ENCODE measurements at places on chromosomes 6 and 20.
A peak's percentile ranks its signal among the peaks of the same experiment; 100 is the strongest.

DNA sequence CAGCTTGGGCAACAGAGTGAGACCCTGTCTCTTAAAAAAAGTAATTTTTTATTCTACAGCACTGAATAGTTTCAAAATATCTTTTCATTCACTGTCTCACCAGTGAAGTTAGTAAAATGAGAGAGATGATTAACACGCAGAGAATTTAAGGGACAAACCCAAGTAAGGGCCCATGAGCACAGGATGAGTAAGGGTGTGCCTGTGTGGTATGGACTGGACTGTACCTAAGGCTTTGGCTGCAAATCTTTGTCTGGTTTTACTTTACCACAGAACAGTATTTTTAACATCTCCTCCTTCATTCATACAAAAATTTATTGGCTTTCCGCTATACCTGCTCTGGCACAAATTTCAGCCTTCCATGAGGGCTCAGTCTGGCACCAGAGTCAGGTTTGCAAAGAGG, 433.3 kb downstream of the UTRN start:
- no peak for DNase-seq

DNA sequence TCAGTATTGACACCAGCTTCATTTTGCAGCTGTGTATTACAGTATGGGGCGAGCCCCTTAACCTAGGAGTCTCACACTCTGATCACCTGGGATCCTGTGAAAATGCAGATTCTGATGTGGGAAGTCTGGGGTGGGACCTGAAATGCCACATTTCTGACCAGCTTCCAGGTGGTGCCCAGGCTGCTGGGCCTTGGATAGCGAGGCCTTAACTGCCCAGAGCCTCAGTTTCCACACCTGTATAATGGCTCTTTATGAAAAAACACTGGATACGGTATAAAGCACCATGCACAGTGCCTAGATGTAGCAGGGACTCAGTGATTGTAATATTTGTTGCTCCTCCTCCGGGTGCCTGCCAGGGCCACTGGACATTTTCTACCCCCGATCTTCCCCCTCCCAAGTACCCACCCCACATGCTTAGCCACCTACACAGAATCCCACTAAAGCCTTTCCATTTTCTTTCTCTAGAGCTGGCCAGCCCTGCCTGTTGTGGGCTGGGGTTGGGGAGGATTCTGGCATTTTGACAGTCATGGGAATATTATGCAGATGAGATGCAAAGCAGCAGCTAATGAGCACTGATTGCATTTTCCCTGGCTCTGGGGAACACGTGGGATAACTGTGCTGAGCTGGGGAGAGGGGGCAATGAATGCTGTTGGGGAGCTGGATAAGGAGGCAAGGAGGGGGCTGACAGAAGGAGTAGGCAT, 44.8 kb downstream of the SPDEF start:
- no peak for DNase-seq

- no peak for DNase-seq
Measured at GRCh38 chr6:158439255-158439654, 120.6 kb upstream of the TMEM181 start.

GRCh38 chr6:53925891-53926290, 131.1 kb downstream of the LRRC1 start:
- no peak for DNase-seq

GRCh38 chr6:26194816-26195375, 107.7 kb downstream of the HFE start:
- DNase-seq, result no peak

DNA sequence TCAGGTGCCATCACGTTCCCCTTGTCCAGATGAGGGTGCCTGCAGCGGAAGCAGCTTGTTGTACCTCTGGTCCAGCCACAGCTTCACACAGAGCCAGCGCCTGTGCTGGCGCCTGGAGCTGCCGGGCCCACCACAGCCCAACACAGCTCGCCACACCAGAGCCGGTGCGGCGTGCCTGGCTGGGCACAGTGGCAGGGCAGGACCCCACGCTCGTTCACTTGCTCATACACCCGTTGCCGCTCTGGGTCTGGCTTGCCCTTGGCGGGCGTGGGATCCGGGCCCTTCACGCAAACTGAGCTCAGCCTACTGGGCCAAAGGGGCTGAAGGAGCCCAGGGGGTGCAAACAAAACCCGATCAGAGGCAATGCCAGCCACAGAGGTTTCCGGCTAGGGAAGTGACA, 492.5 kb upstream of the MANEA start:
- DNase-seq, result no peak

GRCh38 chr6:84065693-84066290, 32.2 kb downstream of the MRAP2 start:
- DNase-seq, result no peak

DNA sequence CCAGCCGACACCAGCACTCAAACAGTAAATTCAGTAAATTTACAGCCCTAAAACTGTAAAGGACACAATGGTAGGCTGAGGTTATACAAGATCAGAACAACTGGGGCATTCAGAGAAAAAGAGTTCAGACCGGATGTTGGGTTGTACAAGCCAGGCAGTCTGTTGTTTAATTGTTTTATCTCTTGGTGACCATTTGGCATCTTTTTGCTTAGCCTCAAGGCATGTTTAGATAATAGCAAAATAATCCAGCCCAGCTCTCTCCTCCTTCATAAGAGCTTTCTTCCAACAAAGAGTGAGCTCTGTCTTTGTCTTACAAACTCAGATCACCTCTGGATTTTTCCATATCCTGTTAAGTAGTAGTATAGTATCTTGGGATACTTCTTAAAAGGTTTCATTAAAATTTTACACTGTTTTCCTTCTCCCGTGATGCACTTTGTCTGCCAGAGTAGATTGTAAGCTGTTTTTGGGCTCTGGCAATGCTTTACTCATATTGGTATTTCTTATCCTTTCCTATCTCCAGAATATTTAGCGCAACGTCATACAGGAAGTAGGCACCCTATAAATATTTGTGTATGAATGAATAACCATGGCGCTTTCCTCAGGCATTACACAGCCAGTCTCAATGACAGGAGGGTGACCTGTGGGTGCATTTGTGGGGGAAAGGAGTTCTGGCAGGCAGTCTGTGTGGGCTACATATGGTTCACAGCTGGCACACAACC, 35.6 kb upstream of the TRAM2 start:
- DNase-seq, result no peak

GRCh38 chr20:54193817-54194216, 14.1 kb upstream of the PFDN4 start:
- DNase-seq, result no peak

- no peak for DNase-seq
Measured at GRCh38 chr20:43853174-43853803, 61.4 kb upstream of the TOX2 start.

DNA sequence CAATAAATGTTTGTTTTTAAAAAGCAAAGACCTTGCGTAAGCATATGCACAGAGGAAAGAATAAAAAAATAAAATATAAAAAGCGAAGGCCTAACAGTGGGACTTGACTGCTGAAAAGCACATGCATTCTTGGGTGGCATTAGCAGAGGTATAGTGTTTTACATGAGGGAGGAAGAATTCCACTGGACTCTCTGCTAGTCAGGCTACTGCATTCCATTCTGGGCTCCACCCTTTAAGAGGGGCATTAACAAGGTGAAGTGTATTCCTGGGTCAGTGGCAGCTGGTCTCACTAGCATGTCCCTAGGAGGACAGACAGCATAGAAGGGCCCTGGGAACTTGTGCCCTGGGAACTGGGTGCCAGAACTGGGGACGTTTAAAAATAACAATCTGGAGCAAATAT, 134.1 kb downstream of the SOBP start:
- DNase-seq, result no peak

DNA sequence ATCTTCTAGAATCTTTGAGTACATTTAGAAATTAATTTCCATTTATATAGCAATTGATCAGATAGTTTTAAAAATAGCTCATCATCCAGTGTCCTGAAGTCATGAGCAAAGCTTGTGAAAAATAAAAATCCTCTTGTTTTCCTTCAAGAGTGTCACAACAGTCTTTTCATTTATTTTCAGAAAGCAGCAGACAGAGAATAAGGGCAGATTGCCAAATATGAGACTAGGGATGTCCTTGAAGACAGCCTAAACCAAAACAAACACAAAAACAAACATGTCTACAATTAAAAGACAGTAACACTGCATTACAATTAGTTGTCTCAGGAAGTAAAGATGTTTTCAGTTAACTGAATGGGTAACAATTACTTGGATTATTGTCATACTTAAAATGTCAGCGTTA, 682.8 kb downstream of the TFAP2A start:
- no peak for DNase-seq

- DNase-seq, result peak; percentile 73
Measured at GRCh38 chr6:28981833-28982475, 23.2 kb downstream of the ZNF311 start.

DNA sequence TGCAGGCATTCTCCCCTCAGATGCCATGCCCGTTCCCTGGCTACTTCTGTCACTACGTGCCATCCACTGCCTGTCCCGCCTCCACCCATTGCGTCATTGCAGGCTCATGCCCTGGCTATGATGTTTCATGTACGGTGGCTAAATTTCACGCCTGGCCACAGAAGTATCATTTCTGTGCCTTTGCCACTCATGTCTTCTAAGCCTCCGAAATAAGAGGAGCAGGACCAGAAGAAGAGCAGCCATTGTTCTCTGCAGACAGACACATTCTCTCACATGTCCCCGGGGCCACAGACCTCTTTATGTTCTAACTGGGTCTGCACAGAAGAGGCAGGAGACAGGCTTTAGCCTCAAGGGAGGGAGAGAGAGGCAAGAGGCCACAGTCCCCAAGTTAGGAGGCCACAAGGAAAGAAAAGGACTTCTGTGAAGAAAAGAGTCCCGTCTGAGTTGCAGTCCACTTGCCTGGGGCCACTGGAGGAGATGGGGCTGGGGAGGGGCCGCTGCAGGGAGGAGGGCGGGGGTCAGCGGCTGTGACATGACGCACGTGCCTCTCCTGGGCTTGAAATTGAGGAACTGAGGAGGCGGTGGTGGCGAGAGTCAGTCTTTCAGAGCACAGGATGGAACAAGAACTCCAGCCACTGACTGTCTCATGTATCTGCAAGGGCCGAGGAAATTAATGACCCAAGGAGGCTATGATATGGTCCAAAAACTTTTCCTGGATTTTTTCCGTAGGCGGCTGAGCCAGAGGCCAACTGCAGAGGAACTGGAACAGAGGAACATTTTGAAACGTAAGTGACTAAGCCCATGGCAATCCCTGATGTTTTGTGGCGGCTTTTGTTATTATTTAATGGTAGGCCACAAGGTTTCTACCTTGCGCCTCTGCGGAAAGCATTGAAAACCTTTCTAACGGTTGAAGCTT, 55.9 kb downstream of the TBC1D7 start:
- DNase-seq, result no peak

DNA sequence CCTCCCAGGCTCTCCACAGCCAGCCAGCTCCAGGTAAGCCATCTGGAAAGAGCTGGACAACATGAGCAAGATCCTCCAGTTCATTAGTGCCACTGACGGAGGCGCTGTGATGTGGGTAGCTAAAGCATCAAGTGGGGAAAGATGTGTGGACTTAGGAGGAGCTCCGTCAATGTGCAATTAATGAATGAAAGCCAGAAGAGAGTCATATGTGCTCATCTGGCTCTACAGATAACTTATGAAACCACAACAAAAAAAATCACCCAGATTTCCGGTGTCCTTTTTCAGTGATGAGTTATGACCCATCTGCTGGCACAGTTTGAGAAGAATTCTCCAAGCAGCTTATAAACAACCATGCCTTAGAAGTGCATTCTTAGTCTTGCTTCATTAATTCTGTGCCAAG, 311.7 kb upstream of the PLCB4 start:
- DNase-seq, result peak; percentile 65

DNA sequence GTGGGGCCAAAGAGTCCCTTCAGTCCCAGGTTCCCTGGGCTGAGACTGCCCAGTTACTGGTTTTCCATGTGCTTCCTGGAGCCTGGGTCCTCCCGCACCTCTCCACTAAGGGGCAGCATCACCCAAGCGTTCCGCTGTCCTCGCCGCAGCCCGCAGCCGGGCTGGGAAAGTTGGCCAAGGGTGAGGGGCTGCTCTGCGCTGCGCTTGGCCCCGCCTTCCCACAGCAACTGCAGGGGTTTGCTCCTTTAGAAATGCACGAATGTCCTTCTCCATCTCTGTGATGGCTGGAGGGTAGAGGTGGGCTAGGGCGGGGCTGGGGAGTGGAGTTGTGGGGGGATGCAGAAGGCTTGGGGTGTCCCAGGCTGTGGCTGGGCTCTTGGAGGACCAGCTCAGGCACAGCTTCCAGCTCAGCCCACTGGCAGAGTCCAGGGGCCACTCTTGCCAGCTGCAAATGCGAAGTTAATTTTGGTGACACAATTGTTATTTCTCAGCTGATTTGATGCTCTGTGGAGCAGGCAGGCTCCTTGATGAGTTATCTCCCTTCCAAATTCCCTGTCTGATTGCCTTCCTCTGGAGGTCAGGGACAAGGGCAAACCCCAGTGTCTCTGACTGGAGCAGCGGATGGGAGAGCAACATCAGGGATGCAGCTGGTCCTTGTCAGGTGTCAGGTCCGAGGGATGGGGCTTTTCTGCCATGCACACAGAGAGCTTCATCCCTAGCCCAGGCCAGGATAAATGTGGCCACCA, 63.2 kb downstream of the NOL4L start:
- DNase-seq, result peak; percentile 52

- DNase-seq, result no peak
Measured at GRCh38 chr6:13763740-13764381, 50.5 kb downstream of the MCUR1 start.

DNA sequence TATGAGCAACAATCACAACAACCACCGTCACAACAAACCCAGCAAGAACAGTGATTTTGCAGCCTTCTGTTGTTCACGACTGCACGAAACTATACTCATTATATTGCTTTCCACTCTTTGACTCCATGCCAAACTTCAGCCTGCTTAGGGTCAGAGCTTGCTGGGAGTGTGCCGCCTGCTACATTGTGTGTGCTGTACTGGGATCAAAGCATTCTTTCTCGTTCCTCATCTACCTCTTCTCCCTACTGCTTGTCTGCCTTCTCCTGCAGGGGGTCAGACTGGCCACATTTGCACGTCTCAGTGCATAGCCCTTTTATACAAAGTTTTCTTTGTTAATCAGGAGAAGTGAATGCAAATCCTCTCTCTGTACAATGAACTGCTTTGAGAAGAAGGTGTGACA, 401.6 kb upstream of the CITED2 start:
- DNase-seq, result no peak

DNA sequence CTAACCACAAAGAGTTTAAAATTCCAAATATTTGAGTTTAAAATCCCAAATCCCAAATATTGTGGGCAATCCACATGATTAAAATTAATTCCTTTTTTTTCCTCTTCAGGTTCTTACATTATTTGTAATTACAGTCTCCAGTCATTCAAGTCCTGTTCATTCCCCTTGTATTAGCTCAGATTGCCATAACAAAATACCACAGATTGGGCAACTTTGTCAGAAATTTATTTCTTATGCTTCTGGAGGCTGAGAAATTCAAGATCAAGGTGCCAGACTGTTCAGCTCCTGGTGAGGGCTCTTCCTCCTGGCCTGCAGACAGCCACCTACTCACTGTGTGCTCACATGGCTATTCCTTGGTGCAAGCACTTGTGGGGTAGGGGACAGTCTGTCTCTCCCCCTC, 105.5 kb downstream of the ARMC2 start:
- no peak for DNase-seq

DNA sequence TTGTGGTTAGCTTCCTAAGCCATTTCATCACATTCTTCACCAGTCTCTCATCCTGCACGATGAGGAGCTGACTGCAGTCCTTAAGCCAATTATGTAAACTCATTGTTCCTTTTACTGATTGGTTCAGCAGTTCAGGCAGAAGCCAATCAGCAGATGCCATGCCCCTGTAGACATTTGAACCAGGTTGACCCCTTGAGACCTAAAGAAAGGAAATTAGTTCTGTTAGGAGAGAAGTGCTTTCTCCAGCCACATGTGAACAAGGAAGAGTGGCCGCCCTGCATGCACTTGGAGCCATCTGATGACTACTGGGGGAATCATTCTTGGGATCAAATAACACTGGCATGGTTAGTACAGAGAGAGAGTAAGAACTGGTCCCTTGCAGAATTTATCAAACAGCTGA, 535.2 kb upstream of the ID4 start:
- DNase-seq, result no peak
